ENCODE measurements at places on chromosomes 16 and 17. TPM values are rescaled to one million over a fixed set of nuclear protein-coding genes. Genes with fewer than 3 reads are reported as not detected.

- H3K4me1 ChIP-seq = peaks cover 53% of the 10 kb centered on the region
- H3K27me3 ChIP-seq = no peaks in the 10 kb centered on the region
- no peak overlapping the region for H3K27ac ChIP-seq
- no peak for DNase-seq
- no peak overlapping the region for H3K4me3 ChIP-seq
These were observed 86.7 kb upstream of the TOB1 start for GRCh38 chr17:50952889-50953288.

GRCh38 chr17:60671482-60671881 is 6.2 kb upstream of the BCAS3 start:
- no peaks in the 10 kb centered on the region for H3K27me3 ChIP-seq
- H3K4me3 ChIP-seq = no peak overlapping the region
- H3K27ac ChIP-seq = no peak overlapping the region
- no peaks in the 10 kb centered on the region for H3K4me1 ChIP-seq

CFAP119 gene
- 11.7 TPM for total RNA-seq

DNAJA2 gene
- total RNA-seq = 82.5 TPM

DNAAF1 gene
- total RNA-seq = not detected

GNG13 gene
- total RNA-seq = not detected

TAC4 gene
- total RNA-seq = not detected

GRCh38 chr16:31361201-31362110 is 6.5 kb downstream of the ITGAX start:
- H3K4me1 ChIP-seq = no peaks in the 10 kb centered on the region
- H3K36me3 ChIP-seq = no peaks in the 10 kb centered on the region
- H3K4me3 ChIP-seq = no peak overlapping the region
- DNase-seq = no peak

CBFA2T3 gene
- 1.7 TPM for total RNA-seq

DNA sequence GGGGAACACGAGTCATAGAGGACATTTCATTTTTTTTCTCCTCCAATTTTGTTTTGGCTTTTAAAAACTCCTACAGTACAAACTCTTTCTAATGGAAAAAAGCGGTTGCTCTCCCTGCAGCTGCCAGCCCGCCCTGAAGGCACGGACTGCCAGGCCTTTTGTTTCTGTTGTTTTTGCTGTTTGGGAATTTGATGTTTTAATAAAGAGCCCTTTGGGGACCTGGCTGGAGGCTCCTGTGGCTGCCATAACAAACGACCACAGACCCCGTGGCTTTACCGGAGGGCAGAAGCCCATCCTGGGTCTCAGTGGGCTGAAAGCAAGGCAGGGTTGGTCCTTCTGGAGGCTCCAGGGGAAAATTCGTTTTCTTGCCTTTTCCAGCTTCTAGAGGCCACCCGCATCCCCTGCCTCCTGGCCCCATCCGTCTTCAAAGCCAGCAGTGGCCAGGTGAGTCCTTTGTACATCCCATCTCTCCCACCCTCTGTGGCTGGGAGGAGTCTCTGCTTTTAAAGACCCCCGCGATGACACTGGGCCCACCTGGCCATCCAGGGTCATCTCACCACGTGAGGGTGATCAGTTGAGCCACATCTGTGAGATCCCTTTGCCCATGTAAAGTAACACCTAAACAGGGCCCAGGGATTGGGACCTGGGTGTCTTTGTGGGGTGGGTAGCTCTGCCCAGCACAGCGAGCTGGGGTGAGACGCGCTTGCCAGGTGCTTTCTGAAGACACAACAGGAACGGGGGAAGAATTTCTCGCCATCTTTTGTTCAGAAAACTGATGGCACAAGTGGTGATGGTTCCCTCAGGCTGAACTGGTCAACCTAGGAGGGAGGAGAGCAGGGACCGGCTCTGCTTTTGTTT is 113.9 kb downstream of the BANP start:
- no peak overlapping the region for H3K4me3 ChIP-seq
- no peaks in the 10 kb centered on the region for H3K36me3 ChIP-seq
- H3K27me3 ChIP-seq = no peaks in the 10 kb centered on the region

- no peak overlapping the region for H3K4me3 ChIP-seq
- no peaks in the 10 kb centered on the region for H3K4me1 ChIP-seq
- H3K27me3 ChIP-seq = peaks cover 15% of the 10 kb centered on the region
- no peak overlapping the region for H3K27ac ChIP-seq
- no peak for DNase-seq
- no peaks in the 10 kb centered on the region for H3K36me3 ChIP-seq
These were observed 2.7 kb downstream of the RNF43 start for GRCh38 chr17:58414596-58414997.

SLC4A1 gene
- total RNA-seq = not detected

Measured in A673 (cell line).